ENCODE measurements at places on chromosomes 2 and 18.

DNA sequence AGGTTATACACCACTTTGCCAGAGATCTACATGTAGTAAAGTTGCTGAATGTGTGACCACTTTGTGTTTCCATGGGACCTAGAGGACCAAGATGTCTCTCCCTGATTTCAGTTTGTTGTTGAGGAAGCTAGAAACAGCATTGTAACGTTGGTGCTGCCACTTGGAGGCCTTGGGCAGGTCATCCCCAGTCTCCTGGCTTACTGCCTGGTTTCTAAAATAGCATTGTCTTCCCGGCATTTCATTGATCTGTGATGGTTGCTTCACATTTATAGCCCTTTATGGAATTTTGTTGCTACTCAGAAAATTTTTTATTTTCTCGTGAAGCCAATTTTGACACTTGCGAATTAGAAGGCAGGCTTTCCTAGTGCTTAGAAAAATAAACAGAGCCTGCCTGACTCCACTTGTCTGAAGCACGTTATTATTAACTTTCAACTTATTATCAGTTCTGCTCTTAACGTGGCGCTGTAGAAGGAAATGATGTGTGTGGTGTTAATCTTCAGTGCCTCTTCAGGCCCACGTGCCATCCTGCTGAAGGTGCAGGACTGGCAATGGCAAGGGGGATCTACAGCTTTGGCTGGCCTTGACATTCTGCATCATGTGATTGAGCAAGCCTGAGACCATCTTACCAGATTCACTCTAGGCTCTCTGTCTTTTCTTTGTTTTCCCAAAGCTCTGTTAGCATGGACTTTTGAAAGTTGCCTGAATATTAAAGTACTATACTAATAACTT lies 59.9 kb downstream of the INPP4A start:
- DNase-seq = no peak

- no peak for DNase-seq
These were observed 34.6 kb downstream of the UGP2 start for GRCh38 chr2:63876311-63876710.

GRCh38 chr18:32351032-32351431 lies 119.7 kb downstream of the GAREM1 start:
- no peak for DNase-seq

- no peak for DNase-seq
These were observed 56.3 kb upstream of the MYO3B start for GRCh38 chr2:170121689-170122088.

- peak; percentile 9 for DNase-seq
These were observed 64.7 kb upstream of the MGAT5 start for GRCh38 chr2:134189009-134189720.

- DNase-seq = no peak
These were observed 93.0 kb upstream of the GLI2 start for GRCh38 chr2:120642646-120643045.

DNA sequence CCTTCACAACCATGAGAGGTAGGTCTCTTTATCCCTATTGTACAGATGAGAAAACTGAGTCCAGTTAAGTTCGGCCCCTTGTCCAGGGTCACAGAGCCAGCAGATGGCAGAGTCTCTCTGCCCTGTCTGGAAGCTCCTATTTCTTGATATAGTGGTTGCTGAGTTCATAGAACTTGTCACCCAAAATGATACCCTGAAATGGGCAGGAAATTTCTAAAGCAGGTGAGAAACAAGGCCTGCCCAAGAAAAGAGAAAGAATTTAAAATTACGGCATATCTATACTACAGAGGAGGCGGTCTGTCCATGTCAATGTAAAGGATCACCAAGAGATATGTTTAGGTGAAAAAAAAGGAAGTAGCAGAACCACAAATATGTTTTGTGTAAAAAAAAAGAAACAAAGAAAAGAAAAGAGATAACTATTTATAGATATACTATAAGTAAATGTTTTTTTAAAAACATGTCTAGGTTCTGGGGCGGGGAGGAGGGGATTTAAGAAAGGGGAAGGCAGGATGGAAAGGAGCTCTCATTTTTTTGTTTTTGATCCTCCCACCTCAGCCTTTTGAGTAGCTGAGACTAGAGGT lies 39.8 kb downstream of the MYO7B start:
- DNase-seq = no peak

GRCh38 chr18:77079954-77080682 lies 52.5 kb downstream of the MBP start:
- no peak for DNase-seq

GRCh38 chr2:235769046-235769445 lies 275.2 kb downstream of the AGAP1 start:
- no peak for DNase-seq

DNA sequence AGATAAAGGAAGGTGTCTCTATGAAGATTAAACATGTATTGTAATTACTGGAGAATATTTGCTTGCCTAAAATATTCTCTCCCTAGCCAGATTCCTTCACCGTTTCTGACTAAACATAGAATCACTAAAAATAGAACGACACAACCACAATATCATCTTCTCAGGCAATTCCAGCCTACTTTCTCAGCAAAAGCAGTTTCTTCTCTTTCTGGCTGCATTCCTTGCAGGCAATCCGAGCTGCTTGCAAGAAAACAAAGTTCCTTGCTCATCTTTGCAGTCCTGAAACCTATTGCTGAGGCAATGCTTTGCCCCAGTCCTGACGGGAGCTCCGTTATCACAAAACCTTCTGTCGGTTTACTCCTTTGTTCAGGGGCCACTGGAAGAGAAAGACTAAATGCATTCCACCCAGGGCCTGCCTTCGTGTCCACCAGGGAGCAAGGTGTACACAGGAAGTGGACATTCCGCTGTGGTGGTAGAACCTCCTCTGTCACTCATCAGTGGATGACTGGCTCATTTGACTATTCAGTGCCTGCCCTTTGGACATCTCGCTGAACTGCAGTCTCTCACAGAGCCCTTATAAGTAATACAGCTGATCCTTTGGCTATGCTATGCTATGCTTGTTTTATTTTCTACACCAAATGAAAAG lies 239.2 kb upstream of the DOK6 start:
- DNase-seq = no peak

DNA sequence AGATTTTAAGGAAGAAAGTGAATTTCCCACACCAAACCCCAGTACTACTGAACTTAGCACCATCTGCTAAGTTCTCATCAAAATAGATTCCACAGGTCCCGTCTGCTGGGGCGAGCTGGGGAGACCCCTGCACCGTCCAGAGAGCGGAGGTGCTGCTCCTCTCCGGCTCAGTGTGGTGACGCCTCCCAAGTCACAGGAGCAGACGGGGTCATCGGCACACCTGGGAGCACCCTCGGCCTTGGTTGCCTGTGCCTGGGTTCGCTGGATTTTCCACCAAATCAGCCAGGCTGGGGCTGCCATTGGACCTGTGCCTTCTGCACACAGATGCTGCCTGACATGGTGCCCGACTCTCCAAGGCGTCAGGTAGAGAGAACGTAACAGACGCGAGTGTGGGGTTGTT lies 141.3 kb downstream of the PXDN start:
- DNase-seq = no peak

DNA sequence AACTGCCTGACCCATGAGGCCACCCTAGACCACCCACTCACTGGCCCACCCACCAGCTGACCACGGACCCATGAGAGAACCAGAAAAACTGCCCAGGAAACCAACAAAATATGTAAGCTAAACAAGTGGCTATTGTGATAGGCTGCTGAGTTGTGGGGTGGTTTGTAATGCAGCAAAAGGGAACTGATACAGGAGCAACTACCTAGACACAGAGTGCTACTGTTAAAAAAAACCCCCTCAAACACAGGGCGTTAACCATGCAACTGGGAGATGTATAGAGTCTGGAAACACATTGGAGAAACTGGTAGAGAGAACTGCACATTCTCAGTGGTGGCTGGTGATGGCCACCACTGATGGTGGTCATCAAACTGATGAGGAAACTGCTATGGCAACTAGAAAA lies 206.3 kb upstream of the GYPC start:
- no peak for DNase-seq

GRCh38 chr18:32469691-32470459 lies 807 bp downstream of the GAREM1 start:
- no peak for DNase-seq

- no peak for DNase-seq
These were observed 22.2 kb upstream of the TTN start for GRCh38 chr2:178829299-178829960.

DNA sequence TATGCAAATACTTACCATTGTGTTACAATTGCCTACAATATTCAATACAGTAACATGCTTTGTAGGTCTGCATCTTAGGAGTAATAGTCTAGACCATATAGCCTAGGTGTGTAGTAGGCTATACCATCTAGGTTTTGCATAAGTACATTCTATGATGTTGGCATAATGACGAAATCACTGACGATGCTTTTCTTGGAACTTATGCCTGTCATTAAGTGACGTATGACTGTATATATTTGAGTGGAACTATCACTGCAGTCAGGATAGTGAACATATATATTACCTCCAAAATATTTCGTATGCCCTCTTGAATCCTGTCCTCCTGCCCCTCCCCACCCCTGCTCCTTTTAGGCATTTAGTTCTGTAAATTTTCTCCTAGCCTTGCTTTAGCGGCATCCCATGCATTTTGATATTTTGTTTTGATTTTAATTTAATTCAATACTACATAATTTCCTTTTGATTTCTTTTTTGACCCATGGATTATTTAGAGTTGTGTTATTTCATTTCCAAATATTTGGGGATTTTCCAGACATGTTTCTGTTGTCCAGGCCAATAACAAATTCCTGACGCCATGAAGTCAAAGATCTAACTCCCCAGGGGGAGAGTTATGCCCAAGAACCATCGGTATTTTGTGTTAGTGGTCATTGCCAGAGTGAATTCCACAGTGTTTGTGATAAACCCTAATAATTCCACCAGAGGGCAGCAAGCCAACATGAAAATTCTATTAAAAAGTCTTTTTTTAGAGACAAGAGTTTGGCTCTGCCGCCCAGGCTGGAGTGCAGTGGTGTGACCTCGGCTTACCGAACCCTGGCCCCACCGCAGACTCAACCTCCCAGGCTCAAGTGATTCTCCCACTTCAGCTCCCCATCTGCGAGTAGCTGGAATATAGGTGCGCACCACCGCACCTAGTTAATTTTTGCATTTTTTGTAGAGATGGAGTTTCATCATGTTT lies 24.2 kb upstream of the CASP8 start:
- no peak for DNase-seq

GRCh38 chr18:42178376-42179080 lies 223.5 kb downstream of the PIK3C3 start:
- no peak for DNase-seq

- DNase-seq = no peak
These were observed 42.4 kb downstream of the XDH start for GRCh38 chr2:31372097-31372496.

DNA sequence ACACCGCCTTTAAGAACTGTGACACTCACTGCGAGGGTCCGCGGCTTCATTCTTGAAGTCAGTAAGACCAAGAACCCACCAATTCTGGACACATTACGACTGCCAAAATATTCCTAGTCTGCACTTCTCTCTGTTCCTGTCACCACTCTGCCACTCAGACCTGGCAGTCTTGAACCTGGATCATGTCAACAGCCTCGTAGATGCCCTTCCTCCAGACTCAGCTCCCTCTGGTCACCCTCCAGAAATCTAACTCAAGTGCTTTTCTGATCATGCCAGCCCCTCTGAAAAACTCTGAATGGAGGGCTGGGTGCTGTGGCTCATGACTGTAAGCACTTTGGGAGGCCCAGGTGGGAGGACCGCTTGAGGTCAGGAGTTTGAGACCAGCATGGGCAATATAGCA lies 20.3 kb downstream of the AAK1 start:
- DNase-seq = no peak

DNA sequence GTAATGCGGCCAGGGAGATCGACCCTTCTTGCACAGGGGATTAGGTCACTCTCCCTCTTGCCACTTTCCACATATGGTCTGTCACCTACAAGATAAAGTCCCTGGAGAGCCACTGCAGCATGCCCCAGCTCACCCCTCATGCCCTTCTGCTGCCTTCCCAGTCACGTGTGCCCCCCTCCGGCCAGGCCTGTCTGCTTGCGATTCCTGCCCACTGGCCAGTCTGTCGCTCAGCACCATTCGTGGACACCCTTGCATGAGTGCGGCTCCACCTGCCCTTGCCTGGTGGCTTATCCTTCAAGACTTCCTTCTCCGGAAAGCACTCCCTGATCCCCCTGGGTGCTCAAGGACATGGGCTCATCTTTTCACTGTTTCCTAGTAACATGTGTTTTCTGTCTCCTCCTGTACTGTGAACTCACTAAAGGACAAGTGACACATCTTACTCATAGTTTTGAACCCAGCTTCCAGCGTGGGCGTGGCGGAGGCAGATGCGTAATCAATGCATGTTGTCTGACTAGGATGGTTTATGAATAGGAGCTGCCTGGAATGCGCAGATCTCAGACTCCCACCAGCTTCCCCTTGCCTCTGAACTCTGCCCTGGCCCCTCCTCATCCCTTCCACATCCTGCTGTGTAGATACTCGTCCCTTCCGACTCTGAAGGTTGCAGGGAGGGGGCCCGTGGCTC lies 7.8 kb upstream of the NT5DC4 start:
- no peak for DNase-seq

GRCh38 chr2:224433442-224433841 lies 31.5 kb upstream of the FAM124B start:
- DNase-seq = no peak

GRCh38 chr2:116859708-116860107 lies 954.8 kb upstream of the DDX18 start:
- DNase-seq = no peak

DNA sequence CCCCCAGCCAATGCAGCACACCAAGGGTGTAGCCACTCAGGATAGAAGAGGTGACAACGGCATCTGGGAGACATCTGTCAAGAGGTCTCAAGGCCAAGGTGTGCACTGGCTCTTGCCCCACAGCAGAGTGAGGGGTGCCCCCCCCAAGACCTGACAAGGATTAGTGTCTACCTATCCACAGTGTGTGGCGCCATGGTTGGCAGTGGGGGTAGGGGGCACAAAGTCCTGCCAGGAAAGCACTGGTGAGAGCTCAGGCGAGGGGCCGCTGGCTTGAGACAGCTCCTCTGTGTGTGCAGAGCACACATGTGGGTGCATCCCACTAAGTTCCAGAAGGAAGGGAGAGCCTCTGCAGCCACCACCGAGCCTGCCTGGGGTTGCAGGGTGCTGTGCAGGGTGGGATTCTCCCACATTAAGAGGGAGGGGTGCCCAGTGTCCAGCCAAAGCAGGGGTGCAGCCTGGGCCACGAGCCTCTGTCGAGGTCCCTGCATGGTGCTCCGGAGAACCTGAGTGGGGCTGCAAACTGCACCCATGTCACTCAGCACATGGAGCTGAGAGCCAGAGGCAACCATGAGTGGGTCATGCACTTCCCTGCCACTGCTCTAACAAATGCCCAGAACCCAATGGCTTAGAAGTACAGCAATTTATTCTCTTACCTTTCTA lies 311.2 kb upstream of the HDAC4 start:
- no peak for DNase-seq

- DNase-seq = no peak
These were observed 79.8 kb upstream of the CCDC141 start for GRCh38 chr2:179129574-179130238.

Data from DMS153 (cell line).